ENCODE measurements at places on chromosomes 3 and 15. TPM values are rescaled to one million over a fixed set of nuclear protein-coding genes. Genes with fewer than 3 reads are reported as not detected.

GRCh38 chr3:14194865-14195264 lies 16.2 kb downstream of the LSM3 start:
- no peak for DNase-seq

GRCh38 chr3:134407239-134407625 lies 33.0 kb upstream of the AMOTL2 start:
- DNase-seq, result no peak

- DNase-seq, result peak; percentile 69
Observed at GRCh38 chr3:187063286-187064121, 75.8 kb downstream of the RPL39L start.

DNA sequence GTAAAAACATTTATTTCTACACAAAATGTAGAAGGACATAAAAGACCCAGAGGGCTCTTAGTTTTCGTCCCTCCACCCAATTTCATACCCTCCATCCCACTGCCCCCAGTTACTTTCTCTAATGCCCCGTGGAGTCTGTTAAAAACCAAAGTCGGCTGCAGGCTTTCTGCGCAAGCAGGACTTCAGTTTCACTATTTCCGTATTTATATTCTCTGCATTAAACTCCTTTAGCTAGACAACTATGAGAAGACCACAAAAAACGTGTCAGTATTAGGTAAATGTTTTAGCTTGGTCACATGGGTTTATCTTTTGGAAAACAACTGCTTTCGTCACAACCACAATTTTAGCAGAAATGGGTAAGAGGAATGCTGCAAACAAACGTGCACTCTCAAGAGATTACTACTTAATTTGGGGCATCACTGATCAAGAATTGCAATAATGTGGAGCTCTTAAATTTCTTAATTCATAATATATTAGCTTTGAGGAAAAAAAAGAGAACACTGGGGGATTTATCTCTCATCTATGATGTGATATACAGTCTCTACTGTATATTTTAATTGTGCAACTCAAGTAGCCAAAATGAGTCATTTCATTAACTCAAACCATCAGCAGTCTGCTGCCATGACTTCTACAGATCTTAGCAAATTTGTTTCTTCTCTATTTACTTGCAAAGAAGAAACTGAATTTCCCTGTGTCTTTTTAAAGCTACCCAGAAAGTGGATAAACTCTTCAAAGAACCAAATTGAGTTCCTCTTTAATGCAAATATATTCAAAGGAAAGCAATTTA lies 740 bp upstream of the NSMCE3 start:
- DNase-seq, result peak; percentile 46

DNA sequence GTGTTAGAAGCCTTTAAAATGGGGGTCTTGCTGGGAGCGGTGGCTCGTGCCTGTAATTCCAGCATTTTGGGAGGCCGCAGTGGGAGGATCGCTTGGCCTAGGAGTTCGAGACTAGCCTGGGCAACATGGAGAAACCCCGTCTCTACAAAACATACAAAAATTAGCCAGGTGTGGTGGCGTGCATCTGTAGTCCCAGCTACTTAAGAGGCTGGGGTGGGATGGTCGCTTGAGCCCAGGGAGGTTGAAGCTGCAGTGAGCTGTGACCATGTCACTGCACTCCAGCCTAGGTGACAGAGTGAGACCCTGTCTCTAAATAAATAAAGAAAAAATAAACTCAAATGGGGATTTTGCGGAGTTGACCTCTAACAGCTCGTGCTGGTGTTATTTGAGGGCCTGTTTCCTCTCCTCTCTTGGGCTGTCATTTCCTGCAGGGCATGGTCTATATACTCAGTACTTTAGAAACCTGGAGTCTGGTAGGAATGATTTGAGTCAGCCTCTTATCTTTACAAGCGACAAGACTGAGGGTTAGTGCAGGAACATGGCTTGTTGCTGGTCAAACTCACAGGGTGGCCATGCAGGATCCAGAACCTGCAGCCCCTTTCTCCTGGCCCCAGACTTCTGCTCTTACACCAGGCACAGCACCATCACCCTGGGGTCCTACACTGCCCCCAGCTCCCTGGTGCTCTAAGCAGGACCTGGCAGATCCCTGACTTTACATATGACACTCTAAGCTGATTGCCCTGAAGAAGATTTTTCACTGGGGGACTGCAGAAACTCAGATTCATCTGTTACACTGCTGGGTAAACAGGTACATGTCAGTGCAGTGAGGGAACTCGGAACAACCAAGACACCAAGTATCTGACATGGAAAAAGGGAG lies 15.1 kb downstream of the EHD4 start:
- no peak for DNase-seq

GRCh38 chr3:127428344-127428997 lies 140.6 kb upstream of the PRR20G start:
- no peak for DNase-seq

GRCh38 chr3:147191795-147192385 lies 214.5 kb downstream of the ZIC4 start:
- DNase-seq, result peak; percentile 32

GRCh38 chr3:34008836-34009809 lies 210.7 kb downstream of the PDCD6IP start:
- DNase-seq, result no peak

GRCh38 chr3:10558736-10559135 lies 53.4 kb upstream of the ATP2B2 start:
- no peak for DNase-seq

GRCh38 chr15:22979238-22980188 lies 655 bp downstream of the CYFIP1 start:
- DNase-seq, result peak; percentile 17

DNA sequence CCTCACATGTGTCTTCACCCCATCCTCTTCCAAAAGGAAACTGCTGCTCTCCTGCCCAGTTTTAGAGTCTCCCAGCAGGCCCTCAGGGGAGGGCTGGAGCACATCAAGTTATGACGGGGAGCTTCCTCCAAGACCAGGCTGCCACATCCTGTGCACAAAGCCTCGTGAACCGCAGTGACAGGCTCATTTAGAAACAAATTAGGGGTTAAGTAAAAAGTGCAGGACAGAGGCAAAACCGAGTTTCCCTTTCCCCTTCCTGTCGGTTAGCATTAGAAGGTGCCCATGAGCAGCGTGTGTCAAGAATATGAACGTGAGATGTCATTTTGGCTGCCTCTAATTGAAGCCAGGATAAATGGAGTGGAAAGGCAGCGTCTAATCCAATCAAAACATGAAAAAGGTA lies 199.7 kb downstream of the ARRDC4 start:
- DNase-seq, result no peak

DNA sequence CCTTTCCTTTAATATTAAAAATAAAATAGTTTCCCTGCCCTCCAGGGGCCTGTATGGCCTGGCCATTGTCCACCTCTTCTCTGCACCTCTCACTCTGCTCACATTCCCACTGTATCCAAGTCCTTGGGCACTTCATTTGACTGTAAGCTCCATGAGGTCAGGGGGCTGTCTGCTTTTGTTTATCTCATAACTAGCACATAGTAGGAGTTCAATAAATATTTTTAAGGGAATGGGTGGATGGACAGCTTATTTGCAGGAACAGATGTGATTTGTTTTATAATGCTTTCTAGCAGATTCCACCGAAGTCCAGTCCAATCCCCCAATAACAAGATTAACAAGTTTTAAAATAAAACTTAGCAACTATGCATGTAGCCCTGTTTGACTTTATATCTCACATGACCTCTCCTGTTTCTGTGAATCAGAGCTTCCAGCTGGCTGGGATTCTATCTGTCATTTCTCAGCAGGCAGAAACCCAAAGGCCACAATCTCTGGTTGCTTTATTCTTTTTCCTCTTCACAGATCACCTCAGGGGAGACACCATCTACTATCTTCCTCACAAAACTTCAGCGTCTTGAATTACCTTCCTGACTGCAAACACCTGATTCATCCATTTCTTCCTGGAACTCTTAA lies 123.0 kb upstream of the NR2F2 start:
- DNase-seq, result no peak

DNA sequence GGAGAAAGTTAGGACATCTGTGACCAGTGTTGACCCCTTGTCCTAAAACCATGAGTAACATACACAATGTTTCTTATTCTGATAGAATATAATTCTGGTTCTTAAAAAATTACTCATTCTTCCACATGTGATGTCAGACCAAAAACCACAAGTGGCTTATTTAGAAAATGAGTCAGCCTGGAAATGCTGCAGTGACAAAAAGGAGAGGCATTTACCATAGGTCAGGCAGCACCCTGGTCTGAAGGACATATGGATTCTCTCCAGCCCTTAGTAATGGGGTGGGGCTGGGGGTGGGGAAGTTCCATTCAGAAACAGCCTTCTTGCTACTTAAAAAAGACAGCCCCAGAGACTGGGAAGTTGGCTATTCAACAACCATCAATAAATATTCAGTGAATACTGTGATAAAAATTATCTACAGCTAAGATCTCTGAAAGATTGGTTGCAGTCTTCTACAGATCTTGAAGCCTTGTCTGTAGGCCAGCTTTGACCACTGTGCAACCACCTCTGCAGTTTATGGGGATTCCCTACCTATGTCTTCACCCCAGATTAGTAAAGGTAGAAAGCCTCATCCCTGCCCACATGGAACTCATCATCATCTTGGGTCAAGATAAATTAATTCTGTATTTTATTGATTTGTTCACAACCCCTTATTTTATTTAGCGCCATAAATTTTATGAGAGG lies 34.9 kb upstream of the TIMP4 start:
- DNase-seq, result peak; percentile 97

DNA sequence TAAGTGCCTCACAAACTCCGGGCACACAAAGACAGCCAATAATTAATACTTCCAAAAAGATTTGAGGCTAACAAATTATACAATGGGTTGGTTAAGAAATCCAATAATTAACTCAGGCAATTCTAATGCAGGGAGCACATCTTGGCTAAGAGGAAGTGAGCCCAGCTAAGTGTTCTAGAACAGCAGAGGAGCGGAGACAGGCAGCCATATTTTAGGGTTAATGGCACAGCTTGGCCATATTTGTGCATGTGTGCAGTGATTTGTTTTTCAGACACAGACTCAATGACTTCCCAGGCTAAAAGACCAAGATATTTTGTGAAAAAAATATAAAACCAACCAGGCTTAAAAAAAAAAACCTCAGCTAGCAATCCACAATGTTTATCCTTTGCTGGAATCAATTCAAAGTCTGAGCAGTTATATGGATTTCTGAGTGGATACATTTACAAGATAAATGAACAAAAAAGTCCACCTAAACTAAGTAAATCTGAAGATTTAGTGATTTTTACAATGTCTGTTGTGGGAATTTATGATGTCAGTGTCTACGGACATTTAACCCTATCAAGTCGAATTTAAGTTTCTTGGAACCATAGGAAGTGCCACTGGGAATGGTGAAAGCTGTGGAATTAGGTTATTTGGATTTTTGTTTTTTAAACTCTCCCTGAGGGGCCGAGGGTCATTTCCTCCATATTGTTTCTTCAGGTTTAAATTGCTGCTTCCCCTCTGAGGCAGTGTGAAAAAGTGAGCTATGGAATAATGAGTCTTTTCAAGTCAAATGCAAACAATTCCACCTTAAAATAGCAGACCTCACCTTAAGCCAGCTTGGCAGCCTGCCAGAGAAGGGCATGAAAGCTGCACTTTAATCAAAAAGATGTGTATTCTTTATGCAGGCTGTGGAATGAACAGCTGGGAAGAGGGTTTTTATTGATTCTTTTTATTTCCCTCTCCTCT lies 413.7 kb upstream of the TBL1XR1 start:
- no peak for DNase-seq

- DNase-seq, result no peak
Observed at GRCh38 chr3:155281912-155282311, 11.6 kb downstream of the STRIT1 start.

GRCh38 chr3:45332901-45333407 lies 55.4 kb upstream of the LARS2 start:
- DNase-seq, result no peak

- DNase-seq, result no peak
Observed at GRCh38 chr3:9330166-9330703, 32.6 kb upstream of the THUMPD3 start.

DNA sequence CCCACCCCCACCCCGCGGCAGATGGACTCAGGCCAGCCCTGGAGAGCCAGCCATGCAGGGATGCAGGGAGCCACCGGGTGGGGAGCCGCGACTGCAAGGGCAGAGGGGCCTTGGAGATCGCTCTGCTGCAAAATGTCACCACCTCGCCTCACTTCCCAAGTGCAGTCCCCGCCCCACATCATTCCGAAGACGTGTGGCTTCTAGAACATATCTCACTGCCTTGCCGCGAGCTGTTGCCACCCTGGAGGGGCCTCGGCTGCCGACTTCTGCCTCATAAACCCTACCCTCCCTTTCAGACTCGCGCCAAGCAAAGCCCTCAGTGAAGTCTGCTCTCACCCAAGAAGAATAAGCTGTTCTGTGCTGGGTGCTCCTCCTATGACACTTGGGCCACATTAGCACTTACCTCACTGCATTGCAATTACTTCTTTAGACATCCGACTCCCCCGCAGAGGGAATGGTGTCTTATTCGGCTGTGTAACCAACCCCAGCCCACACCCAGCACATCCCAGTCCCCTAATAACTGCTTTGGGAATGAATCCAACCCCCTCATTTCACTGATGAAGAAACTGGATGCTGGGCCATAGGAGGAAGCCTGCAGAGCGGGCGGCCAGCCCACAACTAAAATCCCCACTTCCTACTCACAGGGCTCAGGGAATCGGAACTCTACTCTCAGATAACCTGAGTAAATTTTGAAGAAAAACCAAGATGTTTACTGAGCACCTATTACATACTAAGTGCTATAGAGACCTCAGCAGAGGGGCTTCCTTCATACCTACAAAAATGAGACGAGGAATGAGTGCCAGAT lies 8.6 kb downstream of the TLE3 start:
- DNase-seq, result no peak

GRCh38 chr3:150543128-150543527 lies 3.2 kb downstream of the SERP1 start:
- no peak for DNase-seq

DNA sequence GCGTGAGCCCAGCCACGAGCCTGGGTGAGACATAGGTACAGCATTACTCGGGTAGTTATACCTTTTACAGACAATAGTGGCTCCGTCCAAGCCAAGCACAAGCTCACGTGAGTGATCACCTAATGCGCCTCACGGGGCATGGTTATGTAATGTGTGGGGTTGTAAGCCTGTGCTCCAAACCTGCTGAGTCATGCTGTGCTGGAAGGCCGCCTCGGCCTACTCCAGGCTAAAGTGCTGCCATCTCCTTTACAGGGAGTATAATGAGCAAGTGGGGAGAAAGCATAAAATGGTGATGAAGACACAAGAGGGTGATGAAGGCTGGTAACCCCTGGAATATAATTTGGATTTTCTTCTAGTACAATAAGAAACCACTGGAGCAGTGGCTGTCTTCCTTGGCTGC lies 175.8 kb upstream of the STT3B start:
- peak; percentile 81 for DNase-seq

- no peak for DNase-seq
Observed at GRCh38 chr3:188057124-188057523, 96.8 kb upstream of the LPP start.

- DNase-seq, result peak; percentile 39
Observed at GRCh38 chr3:173825730-173826129, 428.2 kb downstream of the NLGN1 start.

Gene HIGD2B
- not detected for total RNA-seq

Gene STX19
- 0.18 TPM for total RNA-seq

Gene ZIC4
- not detected for total RNA-seq

Gene TAGLN3
- 14.9 TPM for total RNA-seq

Gene CCR8
- total RNA-seq, result not detected

Gene CSPG4
- total RNA-seq, result 6.0 TPM

Gene SLC24A1
- 7.5 TPM for total RNA-seq

Gene GPR156
- 0.35 TPM for total RNA-seq

Gene CYP11A1
- total RNA-seq, result not detected

Data from foreskin keratinocyte (primary cell).